ENCODE measurements at places on chromosomes 2 and 18. TPM values are rescaled to one million over a fixed set of nuclear protein-coding genes. Genes with fewer than 3 reads are reported as not detected.

DNA sequence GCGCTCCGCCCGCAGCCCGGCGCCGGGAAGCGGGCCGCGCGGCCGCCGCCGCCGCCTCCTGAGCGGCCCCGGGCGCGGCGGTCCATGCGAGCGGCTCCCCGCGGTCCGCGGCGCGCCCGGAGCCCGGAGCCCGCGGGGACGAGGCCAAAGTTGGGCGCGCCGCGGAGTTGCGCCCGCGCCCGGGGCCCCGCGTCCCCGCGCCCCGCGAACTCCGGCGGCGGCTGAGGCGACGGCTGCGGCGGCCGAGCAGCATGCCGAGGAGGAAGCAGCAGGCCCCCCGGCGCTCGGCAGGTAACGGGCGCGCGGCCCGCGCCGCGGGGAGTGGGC is 992 bp downstream of the TSHZ1 start:
- peaks cover 18% of the 10 kb centered on the region for H3K27me3 ChIP-seq
- no peak overlapping the region for H3K27ac ChIP-seq
- H3K4me3 ChIP-seq, result no peak overlapping the region
- no peak for DNase-seq
- peaks cover 65% of the 10 kb centered on the region for H3K4me1 ChIP-seq

DNA sequence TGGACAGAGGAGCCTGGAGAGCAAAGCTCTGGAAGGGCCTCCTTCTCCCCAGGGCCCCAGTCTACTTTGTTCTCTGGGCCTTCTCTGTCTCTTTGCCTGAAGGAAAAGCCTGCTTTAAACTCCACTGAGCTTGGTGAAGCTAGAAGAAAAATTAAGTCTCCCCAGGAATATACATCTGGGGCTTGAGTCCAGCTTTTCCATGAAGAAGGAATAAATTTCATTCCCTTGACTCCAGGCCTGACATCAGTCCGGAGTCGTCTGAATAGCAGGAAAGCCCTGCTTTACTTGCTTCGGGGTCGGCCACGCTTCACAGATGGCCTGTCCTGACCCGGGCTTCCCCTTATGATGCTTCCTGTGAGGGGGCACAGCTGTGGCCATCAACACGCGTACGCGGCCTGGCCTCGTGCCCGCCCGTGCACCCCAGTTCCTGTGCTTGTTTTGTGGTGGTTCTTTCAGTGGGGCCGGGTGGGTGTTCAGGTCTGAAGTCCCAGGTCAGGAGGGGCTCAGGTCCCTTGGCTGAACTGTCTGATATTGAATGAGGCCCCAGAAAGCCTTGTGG is 73.6 kb downstream of the ACOXL start:
- peaks cover 36% of the 10 kb centered on the region for H3K27me3 ChIP-seq
- no peak overlapping the region for H3K4me3 ChIP-seq
- H3K27ac ChIP-seq, result peak overlapping the region; percentile 14

DNA sequence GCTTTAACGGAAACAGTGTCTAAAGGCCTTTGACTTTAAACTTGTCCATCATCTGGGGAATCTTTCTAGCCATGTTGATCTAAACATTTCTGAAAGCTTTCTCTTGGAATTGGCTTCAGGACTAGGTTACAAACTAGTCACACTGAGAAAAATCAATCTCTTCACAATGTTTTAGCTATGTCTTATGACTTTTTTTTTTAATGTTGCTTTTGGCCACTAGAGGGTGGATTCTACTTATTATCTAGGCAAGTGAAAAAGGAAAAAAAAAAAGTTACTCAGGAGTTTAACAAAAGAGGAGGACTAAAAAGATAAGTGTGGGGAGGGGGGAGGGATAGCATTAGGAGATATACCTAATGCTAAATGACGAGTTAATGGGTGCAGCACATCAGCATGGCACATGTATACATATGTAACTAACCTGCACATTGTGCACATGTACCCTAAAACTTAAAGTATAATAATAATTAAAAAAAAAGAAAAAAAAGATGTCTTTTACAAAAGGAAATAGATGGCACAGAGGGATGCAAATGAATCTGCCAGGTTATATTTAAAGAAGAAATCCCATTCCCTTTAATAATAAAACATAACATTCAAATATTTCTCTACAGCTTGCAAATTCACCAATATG is 160.4 kb upstream of the PID1 start:
- no peaks in the 10 kb centered on the region for H3K36me3 ChIP-seq
- H3K27me3 ChIP-seq, result no peaks in the 10 kb centered on the region
- H3K4me3 ChIP-seq, result no peak overlapping the region
- no peak for DNase-seq
- H3K27ac ChIP-seq, result no peak overlapping the region
- no peaks in the 10 kb centered on the region for H3K4me1 ChIP-seq

Gene TUBB8B
- total RNA-seq, result not detected

GRCh38 chr2:9770308-9771100 is 72.8 kb upstream of the TAF1B start:
- H3K4me1 ChIP-seq, result peaks cover 28% of the 10 kb centered on the region
- no peak overlapping the region for H3K4me3 ChIP-seq
- DNase-seq, result peak; percentile 38
- H3K36me3 ChIP-seq, result no peaks in the 10 kb centered on the region
- H3K27ac ChIP-seq, result peak overlapping the region; percentile 58

DNA sequence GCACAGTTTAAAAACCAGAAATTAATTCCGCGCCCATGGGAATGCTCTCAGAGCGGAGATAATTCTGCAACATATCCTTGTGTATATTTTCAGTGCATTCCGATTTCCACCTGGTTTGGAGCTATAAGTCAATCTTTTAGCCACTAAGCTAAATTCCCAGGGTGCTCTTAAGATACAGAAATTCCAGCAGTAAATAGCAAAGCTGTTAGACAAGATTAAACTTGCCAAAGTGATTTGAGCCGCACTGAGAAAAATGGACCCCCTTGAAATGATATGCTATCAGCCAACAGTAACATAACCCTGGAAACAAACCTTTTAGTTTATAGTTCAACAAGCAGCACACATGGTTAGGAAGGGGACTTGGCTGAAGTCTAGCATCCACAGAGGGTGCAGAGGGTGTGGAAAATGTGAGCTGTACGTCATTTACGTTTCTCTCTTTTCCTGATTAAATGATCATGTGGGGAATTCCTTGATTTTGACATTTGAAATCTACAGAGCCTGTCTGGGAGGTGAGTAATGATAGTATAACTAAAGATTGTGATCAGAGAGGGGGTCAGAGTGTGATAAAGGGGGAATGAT is 99.8 kb upstream of the COPS8 start:
- no peak overlapping the region for H3K27ac ChIP-seq
- no peaks in the 10 kb centered on the region for H3K36me3 ChIP-seq
- no peak overlapping the region for H3K4me3 ChIP-seq
- no peak for DNase-seq
- no peaks in the 10 kb centered on the region for H3K4me1 ChIP-seq

All from activated T-helper 1 cell treated with anti-CD3 and anti-CD28 coated beads, Interleukin-12 subunit alpha, Interleukin-12 subunit beta, Interleukin-2, Interleukin-4 antibody, amounts not matched to agents 30 ng/mL and 10 ng/mL and 1 ng/mL, durations not matched to agents 14 hours and 24 hours and 36 hours (primary cell).